ENCODE measurements at places on chromosomes 6 and 20. TPM values are rescaled to one million over a fixed set of nuclear protein-coding genes. Genes with fewer than 3 reads are reported as not detected.
A peak's percentile ranks its signal among the peaks of the same experiment; 100 is the strongest.

Gene CGAS
- not detected for total RNA-seq

- DNase-seq: no peak
Observed at GRCh38 chr6:55174211-55175026, at the start of gene HCRTR2. Gene HCRTR2 (plus strand): TSS chr6:55174515. CDS start chr6:55174588, 73 bp downstream.

GRCh38 chr20:11084508-11084907, 410.7 kb upstream of the JAG1 start:
- no peak for DNase-seq

DNA sequence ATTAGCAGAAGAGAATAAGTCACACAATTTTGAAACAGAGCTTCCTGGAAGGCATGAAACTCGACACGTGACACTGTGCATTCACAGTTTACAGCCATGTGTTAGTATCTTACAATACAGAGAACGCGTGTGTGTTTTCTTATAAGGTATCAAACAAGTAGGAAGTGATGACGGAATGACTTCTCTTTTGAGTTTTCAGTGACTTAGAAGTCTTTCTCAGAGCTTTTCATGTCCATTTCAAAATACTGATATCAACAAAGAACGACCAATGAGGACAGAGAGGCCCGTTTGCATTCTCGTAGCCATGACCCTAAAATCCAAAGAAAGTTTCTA, 36.6 kb upstream of the DUSP22 start:
- no peak for DNase-seq

- no peak for DNase-seq
Observed at GRCh38 chr6:145714731-145715130, 20.6 kb downstream of the EPM2A start.

Gene FERMT1
- total RNA-seq: 39.1 TPM

Gene BCAS1
- total RNA-seq: 0.67 TPM

GRCh38 chr6:161050134-161050765, 58.7 kb downstream of the MAP3K4 start:
- DNase-seq: no peak

GRCh38 chr20:10595985-10596384, 77.8 kb downstream of the JAG1 start:
- no peak for DNase-seq

Gene CD164
- 148 TPM for total RNA-seq

DNA sequence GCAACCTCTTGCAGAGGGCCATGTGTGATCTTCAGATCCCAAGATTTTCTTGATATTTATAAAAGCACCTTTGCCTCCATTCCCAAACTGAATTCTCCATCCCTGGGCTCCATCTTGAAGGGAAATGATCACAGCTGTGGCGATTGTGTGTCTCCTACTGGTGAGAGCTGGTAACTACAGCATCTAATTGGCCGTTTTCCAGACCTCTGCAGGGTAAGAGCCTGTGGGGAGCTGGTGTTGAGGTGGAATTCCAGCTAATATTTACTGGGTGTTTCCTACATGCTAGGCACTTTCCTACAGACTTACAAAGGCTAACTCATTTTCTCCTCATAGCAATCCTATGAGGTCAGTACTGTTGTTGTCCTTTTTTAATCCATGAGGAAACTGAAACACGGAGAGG, 59.2 kb upstream of the FNDC1 start:
- DNase-seq: peak; percentile 23

GRCh38 chr6:89047473-89047872, 33.1 kb upstream of the PNRC1 start:
- DNase-seq: no peak

- no peak for DNase-seq
Observed at GRCh38 chr20:1381753-1382591, 10.9 kb downstream of the FKBP1A start.

GRCh38 chr6:46967826-46968349, 46.1 kb upstream of the ADGRF5 start:
- DNase-seq: no peak

DNA sequence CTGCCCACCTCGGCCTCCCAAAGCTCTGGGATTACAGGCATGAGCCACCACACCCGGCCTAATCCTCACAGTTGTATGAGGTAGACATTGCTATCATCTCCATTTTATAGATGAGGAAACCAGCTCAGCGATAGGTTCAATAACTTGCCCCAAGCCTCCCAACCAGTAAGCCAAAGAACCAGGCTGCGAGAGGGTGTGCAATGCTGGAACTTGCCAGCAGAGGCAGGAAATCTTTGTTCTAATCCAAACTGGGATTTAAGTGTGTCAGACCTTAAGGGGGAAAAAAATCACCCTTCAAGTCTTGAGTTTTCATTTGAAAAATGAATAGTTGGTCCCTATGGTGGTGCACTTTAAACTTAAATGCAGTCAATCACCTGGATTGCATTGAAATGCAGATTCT, 20.1 kb upstream of the RNGTT start:
- no peak for DNase-seq

- DNase-seq: no peak
Observed at GRCh38 chr6:160156842-160157241, 35.2 kb downstream of the SLC22A1 start.

- no peak for DNase-seq
Observed at GRCh38 chr6:28922821-28923317, 916 bp downstream of the TRIM27 start.

- no peak for DNase-seq
Observed at GRCh38 chr6:70059039-70059719, 192.8 kb downstream of the COL19A1 start.

DNA sequence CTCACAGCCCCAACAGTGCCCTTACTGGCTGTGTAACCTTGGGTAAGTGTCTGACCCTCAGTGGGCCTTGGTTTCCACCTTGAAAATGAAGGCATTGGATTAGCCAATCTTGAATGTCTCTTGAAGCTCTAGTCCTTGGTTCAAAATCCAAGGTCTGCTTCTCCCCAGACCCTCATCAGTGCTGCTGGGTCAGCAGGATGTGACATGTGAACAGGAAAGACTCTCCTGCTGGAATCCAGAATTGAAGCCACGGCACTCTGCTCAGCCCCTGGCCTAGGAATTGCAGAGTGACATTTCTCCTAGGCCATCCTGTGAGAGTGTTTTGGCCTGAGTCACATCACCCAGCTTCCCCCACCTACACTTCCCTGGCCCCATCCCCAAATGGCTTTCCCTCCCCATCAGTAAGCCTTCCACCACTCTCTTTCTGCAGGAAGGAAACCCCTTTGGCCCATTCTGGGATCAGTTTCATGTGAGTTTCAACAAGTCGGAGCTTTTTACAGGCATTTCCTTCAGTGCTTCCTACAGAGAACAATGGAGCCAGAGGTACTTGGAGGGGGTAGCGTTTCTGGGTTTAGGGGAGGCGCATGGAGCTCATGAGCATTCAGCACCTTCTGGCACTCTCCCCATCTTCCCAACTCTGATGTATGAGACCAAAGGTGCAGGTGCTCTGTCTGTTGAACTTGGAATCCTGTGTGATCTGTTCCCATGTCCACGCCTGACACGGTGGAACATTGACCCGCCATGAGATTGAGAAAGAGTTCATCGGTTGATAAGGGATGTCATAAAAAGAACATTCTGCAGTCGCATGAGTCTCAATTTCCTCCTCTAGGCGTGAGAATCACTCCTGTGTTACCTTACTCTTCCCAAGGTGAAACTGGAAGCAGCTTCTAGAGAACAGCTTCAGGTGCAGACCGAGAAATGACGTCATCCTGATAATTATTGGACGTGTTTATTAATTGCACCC, 8.8 kb downstream of the POFUT1 start:
- DNase-seq: no peak

DNA sequence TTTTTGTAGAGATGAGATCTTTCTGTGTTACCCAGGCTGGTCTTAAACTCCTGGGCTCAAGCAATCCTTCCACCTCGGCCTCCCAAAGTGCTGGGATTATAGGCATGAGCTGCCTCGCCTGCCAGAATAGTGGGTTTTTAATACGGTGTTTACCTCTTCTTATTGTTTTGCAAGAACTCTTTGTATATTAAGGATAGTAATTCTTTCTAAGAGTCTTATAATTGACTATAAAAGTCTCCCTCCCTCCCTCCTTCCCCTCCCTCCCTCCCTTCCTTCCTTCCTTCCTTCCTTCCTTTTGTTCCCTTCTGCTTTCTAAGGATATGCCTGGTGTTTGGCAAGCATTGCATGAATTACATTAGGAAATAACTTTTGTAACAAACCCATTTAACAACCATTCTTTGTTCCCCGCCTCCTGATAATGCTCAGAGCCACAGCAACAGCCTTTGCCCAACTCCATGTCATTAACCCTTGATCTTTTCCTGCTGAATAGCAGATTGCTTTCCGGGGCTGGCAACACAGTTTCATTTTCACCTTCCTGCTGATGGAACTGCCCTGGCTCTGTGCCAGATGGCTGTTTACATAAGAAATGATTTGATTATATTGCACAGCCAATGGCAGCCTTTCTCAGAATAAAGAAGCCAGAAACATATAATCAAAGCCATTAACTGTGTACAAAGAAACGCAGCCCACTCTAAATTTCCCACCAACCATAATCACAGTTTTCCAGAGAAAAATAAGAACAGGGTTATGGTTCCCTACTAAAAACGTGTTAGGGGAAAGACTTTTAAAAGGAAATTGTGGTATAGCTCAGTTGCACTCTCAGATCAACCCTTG, 143.7 kb upstream of the PTPN1 start:
- DNase-seq: peak; percentile 100

DNA sequence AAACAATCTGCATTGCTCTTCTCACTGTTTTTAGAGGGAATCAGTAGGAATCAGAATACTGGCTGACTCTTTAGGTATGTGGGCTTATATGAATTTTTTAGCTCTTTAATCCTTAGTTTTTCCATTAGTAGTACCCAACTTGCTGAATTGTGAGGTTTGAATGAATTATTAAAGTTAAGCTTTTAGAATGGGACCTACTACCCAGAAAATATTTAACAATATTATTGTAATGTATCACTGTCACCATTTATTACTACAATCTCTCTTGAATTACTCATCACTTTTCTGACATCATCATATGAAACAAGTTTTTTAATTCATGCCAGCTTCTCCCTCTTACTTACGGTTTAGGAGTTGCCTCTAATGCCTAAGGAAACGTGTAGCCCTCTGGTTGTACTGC, 212.7 kb downstream of the BCKDHB start:
- DNase-seq: no peak

Gene SCRT2
- total RNA-seq: not detected

DNA sequence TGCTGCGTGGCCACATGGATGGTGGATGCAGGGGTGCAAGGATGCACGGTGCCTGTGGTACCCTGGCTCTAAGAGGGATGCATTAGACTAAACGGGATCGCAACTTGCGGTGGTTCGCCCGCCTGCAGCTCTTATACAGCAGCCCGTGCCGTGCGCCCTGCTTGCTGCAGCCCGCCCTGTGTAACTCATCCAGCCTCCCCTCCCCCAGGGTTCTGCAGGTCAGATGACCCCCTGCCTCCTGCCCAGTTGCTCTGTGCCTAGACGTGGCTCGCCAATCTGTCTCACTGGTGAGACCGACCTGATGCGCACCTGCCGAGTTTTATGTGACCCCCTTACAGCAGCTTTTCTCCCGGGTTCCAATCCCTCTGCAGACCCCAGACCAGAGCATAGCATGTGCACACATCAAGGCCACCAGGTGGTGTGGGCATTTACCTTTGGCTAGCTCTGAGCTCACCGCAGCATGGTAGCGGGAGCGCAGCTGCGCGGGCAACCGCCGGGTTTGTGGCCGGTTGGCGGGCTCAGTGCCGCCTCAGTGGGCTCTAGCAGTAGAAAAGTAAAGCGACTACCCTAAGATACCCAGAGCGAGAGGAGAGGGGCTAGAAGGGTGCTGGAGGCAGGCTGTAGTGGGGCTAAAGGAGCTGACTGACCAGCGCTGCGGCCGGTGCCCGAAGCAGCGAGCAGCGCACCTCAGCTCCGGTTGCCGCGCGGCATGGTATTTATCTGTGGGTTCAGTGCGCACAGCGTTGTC, 693 bp upstream of the GNAS-AS1 start:
- no peak for DNase-seq

DNA sequence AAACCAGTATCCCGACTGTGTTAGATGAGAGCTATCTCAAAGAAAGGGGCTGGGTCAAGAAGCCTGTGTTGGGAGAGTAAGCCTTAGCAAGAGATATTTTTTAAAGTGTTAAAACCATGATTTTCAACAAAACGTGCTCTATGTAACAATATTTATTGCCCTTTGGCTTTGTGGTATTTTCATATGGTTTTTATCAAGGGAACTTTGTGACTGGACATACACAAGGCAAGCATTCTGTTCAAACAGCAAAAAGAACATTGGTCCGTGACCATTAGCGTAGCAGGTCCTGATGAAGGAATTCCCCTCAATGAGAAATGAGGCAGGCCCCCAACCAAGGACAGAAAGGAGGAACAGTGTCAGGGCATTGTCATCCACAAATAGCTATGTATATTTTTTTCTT, 222.6 kb downstream of the MYLK4 start:
- no peak for DNase-seq

- no peak for DNase-seq
Observed at GRCh38 chr20:43717616-43717995, 9.2 kb downstream of the GTSF1L start.

Gene KIF6
- total RNA-seq: 0.49 TPM

Gene DLK2
- total RNA-seq: 0.74 TPM

- no peak for DNase-seq
Observed at GRCh38 chr20:19457611-19458010, 245.2 kb downstream of the SLC24A3 start.

DNA sequence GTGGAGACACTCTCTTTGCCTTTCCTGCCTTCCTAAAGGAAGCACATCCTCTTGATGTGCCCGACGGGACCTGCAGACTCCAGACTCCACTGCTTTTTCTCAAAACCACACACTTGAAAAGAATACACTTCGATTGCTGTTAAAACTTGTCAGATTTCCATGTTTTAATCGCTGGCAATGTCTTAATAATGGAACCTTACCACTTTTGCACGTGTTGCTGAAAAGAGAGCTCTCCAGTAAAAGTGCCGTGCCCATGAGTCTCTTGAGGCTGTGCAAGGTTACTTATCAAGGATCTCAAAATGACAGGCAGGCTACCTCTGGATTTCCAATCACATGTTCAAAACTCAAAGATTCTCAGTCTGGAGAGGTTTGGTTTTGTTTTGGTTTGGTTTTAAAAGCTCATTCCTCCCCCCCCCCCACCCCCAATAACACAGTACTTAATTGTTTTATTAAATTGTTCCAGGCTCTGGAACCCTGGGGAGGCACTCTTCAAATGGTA, 12.0 kb upstream of the TFAP2A start:
- DNase-seq: no peak

DNA sequence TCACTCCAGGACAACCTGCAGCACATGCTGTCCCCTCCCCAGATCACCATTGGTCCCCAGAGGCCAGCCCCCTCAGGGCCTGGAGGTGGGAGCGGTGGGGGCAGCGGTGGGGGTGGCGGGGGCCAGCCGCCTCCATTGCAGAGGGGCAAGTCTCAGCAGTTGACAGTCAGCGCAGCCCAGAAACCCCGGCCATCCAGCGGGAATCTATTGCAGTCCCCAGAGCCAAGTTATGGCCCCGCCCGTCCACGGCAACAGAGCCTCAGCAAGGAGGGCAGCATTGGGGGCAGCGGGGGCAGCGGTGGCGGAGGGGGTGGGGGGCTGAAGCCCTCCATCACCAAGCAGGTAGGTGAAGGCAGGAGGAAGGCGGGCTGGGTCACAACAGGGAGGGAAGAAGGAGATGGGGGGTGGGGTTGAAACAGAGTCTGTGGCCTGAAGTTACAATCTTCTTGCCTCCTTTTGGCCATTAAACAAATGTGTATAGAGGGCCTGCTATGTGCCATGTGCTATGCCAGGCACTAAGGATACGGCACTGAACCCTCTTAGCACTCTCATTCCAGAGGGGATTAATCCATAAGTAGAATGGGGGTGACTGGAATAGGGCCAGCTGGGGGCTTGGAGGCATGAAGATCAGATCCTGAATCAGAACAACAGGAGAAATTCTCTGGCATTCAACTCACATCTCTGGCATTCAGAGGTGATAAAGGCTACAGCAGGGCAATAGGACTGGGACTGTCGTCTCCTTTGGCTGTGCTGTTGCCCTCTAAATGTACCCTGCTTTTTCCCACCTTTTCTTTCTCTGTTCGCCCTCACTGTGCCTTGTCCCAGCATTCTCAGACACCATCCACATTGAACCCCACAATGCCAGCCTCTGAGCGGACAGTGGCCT, 10.5 kb upstream of the ZBTB9 start:
- no peak for DNase-seq
